ENCODE measurements at places on chromosomes 12 and 14.

DNA sequence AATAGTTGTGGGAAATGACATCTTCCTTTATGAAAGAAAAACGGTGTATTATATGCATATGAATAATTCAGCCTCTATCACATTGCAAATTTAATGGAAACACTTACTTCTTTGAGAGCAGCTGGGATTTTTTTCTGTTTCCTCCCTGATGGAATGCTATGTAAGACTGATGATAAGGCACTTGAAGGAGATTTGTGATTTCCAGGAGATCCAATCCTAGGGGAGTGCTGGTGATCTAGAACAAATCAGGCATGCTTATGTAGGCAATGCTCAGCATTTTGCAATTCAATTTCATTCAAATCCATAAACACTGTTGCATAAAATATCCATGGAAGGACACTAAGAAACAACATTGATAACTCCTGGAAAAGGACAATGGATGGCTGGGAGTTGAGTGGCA is 16.0 kb upstream of the NR2C1 start:
- DNase-seq: no peak

DNA sequence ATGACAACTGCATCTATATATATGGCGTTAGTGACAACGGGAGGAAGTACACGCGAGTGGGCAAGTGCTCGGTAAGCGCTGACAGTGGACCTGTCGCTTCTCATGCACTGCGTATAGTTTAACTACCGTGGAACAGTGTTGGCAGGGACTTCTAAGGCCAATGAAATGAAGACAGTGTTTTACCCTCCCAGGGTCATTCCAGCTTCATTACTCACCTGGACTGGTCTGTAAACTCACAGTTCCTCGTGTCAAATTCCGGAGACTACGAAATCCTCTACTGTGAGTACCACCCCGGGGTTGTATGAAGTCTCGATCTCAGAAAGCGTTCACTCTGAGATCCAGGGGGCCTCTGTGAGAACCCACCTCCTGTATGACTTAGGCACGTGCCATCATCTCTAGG is 129.2 kb upstream of the EVL start:
- no peak for DNase-seq

GRCh38 chr14:103899833-103900232 is 28.4 kb upstream of the TDRD9 start:
- no peak for DNase-seq

DNA sequence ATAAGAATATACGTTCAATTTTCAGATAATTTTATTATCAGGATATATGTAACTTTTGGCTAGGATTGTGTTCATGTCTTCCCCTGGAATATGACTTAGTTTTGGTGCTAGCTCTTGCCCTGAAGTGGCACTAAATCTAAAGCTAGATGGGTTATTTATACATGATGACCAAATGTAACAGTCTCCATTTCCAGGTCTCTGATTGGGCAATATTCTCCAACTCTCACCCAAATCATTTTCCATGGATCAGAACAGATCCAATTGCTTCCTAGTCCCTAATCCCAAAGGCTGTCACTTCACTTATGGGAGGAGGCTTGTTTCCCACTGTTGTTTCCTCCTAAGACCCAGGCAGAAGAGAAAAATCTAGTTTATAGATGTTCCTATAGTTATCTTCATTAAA is 274.6 kb upstream of the SLC16A7 start:
- DNase-seq: no peak

DNA sequence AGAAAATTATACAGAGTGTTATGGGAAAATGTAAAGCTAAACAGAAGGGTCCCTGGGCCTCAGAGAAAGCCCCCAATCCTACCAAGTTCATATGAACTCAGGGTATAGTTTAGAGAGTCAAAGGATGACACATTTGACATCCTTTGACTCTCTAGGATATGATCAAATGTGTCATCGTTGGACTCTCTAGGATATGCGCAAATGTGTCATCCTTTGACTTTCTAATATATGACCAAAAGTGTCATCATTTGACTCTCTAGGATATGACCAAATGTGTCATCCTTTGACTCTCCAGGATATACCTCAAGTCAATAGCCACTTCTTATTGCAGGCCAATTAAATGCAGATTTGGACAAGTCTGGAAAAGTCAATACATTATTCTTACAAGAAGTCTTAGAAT is 204.8 kb upstream of the IGF1 start:
- DNase-seq: no peak

DNA sequence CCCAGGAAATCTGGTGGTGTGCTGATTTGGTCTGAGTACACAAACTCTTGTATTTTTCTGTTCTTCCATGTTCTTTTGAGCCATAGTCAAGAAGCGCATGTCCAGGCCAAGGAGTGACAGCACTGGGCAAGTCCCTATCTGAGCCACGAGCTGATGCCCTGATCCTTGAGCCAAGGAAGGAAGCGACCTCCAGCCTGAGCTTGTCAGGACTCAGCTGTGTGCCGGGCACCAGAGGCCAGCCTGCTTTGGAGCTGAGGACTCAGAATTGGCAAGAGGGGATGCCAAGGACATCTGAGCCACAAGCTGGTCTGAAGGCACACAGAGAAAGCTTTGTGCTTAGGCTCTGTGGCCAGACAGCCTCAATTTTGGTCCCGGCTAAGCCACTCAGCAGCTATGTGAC is 52.6 kb downstream of the GALNT16 start:
- no peak for DNase-seq

GRCh38 chr12:23803540-23803939 is 145.9 kb downstream of the SOX5 start:
- no peak for DNase-seq

- DNase-seq: no peak
Observed at GRCh38 chr12:115354007-115354890, 670.3 kb upstream of the TBX3 start.

DNA sequence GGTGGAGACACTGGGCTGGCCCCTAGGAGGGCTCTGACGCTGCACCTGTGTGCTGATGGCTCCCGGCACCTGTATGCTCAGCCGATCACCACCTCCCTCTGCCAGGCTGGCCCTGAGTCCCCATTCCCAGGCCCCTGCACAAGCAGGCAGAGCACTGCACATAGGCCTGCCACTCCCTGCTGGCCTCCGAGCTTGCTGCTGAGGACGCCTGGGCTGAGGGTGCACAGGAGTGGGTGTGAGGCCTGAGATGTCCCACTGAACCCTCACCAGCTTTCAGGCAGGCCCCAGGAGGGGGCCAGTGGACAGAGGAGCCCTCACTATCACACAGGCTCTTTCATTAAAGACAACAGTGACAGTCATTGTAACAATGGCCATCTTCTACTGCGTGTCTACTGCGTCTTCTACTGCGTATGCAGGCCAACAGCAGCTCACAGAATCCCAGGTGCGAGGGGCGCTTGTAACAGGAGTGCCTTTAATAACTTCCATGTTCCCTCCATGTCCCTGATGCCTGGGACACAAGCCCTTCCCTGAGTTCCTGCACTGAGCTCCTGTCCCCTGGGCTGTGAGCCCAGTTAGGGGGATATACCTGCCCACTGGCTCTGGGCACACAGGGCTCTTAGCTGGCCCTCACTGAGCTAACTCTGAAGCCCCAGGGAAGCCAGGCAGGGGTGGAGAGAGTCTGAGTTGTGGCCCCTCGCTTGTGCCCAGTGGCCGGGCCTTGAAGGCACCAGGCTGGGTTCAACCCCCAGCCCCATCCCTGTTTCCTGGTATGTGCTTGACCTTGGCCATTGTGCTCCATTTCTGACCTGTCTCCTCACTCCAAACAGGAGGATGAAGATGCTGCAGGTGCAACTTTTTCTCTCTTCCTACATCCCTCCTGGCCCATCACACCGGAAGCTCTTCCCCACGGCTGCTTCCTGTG is 71.3 kb downstream of the PRIMA1 start:
- no peak for DNase-seq
